Activated CD4-positive, alpha-beta T cell treated with anti-CD3 and anti-CD28 coated beads, Interleukin-2, amount 10 ng/mL, durations not matched to agents 24 days and 14 days (primary cell): ENCODE measurements at places on chromosomes 16 and 17. TPM values are rescaled to one million over a fixed set of nuclear protein-coding genes. Genes with fewer than 3 reads are reported as not detected.

DNA sequence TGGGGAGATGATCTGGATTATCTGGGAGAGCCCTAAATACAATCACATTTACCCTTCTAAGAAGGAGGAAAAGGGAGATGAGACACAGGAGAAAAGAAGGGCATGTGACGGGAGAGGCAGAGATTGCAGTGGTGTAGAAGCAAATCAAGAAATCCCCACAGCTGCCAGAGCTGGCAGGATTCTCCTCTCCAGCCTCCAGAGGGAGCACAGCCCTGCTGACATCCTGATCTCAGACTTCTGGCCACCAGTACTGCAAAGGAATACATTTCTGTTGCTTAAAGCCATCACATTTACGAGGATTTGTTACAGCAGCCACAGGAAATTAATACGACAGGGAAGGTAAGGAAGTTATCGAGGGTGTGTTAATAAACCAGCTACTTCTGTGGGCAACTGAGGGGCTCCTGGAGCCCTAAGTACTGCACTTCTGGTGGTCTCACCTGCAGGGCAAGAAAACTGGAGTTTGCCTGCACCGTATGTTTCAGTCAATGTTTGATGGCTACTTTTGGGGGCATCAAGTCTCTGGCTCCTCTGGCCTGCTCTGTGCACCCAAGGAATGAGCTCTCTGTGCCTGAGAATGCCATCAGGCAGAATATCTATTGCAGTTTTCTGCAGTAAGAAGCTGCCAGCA lies 22.9 kb upstream of the CDH13 start:
- DNase-seq: no peak

Gene UBALD1
- 17.2 and 20.5 TPM in 2 replicates for total RNA-seq

Gene UNC45B
- not detected in 2 replicates for total RNA-seq

Gene LAT
- 228 and 238 TPM in 2 replicates for total RNA-seq

Gene TSNAXIP1
- 0.65 and 0.80 TPM in 2 replicates for total RNA-seq

Gene PALB2
- 31.2 and 35.7 TPM in 2 replicates for total RNA-seq

- DNase-seq: no peak
These were observed 24.7 kb downstream of the KDM8 start for GRCh38 chr16:27228045-27228444.

Gene ABCA9
- 0.07 TPM in 1 of 2 replicates, not detected in the other for total RNA-seq

DNA sequence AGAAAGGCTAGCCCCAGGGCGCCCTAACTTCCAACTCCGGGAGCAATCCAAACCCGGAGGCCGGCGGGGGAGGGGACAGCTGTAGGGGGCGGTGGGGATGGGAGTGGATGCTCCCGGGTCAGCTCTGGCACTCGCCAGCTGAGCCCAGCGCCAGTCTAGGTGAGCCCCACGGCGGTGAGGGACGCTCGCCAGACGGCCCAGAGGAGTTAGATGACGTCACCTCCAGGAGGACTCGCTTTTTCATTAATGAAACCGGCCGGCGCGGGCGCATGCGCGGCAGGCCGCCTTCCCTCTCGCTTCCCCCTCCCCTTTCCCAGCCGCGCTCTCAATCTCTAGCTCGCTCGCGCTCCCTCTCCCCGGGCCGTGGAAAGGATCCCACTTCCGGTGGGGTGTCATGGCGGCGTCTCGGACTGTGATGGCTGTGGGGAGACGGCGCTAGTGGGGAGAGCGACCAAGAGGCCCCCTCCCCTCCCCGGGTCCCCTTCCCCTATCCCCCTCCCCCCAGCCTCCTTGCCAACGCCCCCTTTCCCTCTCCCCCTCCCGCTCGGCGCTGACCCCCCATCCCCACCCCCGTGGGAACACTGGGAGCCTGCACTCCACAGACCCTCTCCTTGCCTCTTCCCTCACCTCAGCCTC lies at the start of gene NF1:
TSS of gene NF1 (plus strand) at position 378 of the 636 bp plus-strand sequence. CDS start 333 bp downstream, outside the sequence.
- peak; percentile 95 for DNase-seq

- no peak for DNase-seq
These were observed 17.5 kb upstream of the MYO18A start for GRCh38 chr17:29197516-29198272.

Gene SETD6
- 33.4 and 34.4 TPM in 2 replicates for total RNA-seq

GRCh38 chr17:15896834-15897233 lies 48.1 kb upstream of the ADORA2B start:
- DNase-seq: no peak

Gene DPEP2
- total RNA-seq: 1.7 and 2.3 TPM in 2 replicates

DNA sequence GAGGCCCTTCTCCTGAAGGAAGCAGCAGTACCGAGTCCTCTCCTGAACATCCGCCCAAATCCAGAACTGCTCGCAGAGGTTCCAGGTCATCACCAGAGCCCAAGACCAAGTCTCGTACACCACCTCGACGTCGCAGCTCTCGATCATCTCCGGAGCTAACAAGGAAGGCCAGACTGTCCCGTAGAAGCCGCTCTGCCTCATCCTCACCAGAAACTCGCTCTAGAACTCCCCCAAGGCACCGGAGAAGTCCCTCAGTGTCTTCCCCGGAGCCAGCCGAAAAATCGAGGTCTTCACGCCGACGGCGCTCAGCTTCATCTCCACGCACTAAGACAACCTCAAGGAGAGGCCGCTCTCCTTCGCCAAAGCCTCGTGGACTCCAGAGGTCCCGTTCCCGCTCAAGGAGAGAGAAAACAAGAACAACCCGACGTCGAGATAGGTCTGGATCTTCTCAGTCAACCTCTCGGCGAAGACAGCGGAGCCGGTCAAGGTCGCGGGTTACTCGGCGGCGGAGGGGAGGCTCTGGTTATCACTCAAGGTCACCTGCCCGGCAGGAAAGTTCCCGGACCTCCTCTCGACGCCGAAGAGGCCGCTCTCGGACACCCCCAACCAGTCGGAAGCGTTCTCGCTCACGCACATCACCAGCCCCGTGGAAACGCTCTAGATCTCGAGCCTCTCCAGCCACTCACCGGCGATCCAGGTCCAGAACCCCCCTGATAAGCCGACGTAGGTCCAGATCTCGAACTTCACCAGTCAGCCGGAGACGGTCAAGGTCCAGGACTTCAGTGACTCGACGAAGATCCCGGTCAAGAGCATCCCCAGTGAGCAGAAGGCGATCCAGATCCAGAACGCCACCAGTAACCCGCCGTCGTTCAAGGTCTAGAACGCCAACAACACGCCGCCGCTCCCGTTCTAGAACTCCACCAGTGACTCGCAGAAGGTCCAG lies 11.3 kb downstream of the ELOB start:
- DNase-seq: no peak

Gene KCNJ2
- not detected in 2 replicates for total RNA-seq

Gene VKORC1
- 56.2 and 59.1 TPM in 2 replicates for total RNA-seq

- DNase-seq: peak; percentile 94
These were observed 604 bp downstream of the PRR14 start for GRCh38 chr16:30651124-30652004.

Gene FA2H
- total RNA-seq: not detected in 2 replicates

Gene BMERB1
- 15.5 and 17.0 TPM in 2 replicates for total RNA-seq

- no peak for DNase-seq
These were observed 42.4 kb upstream of the NUDT7 start for GRCh38 chr16:77679901-77680300.

DNA sequence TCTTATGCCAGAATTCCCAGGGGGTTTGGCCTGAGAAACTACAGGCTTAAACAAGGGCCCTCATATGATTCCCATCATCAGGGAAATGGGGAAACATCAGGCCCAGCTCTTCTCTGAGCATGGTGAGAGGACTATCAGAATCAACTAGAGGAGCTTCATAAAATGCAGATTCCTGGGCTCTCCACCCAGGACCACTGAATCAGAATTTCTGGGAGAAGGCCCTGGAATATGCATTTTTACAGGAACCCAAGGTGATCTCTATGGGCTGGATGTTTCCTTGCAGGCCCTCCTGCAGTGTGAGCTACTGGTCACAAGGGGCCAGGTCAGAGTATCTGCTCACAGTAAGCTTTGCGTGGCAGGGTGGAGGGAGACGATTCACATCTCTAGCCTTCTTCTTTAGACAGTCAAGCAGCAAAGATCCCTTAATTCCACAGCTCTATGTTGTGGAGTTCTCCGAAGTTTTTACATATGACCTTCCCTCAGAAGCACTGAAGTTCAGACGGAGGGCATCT lies 38.8 kb upstream of the HOXB13 start:
- DNase-seq: no peak

Gene NPIPB2
- total RNA-seq: 10.7 and 17.3 TPM in 2 replicates
